ENCODE measurements at places on chromosomes 4 and X. TPM values are rescaled to one million over a fixed set of nuclear protein-coding genes. Genes with fewer than 3 reads are reported as not detected.

KCND1 gene
- total RNA-seq = 0.93 TPM

PPARGC1A gene
- under 0.01 TPM for total RNA-seq

GAGE2A gene
- total RNA-seq = not detected

NUP62CL gene
- 4.1 TPM for total RNA-seq

MAGED4B gene
- 0.57 TPM for total RNA-seq
